Stimulated activated CD4-positive, alpha-beta T cell treated with anti-CD3 and anti-CD28 coated beads, Interleukin-2, amount 100 ng/mL, for 24 hours (primary cell): ENCODE measurements at places on chromosomes 5 and 9.

DNA sequence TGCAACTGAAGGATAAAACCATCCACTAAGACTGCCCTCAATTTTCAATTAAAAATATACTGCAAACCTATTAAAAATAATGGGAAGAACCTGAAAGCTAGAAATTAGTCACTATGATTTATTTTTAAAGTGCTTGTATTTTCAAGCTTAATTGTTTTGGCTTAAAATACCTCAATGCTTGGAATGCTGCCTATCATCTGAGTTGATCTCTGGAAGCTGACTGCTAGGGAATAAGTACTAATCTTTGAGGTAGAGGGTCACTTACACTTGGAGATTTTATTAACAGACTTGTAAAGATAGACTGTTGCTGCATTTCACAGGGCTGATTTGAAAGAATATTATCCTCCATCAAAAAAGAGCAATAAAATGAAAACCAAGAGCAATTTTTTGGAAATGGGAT, 6.2 kb downstream of the PCSK1 start:
- no peak for DNase-seq

GRCh38 chr5:34460496-34460895, 195.6 kb upstream of the RAI14 start:
- DNase-seq, result no peak

- DNase-seq, result no peak
These were observed 331.1 kb downstream of the TMEM38B start for GRCh38 chr9:106025453-106025852.

DNA sequence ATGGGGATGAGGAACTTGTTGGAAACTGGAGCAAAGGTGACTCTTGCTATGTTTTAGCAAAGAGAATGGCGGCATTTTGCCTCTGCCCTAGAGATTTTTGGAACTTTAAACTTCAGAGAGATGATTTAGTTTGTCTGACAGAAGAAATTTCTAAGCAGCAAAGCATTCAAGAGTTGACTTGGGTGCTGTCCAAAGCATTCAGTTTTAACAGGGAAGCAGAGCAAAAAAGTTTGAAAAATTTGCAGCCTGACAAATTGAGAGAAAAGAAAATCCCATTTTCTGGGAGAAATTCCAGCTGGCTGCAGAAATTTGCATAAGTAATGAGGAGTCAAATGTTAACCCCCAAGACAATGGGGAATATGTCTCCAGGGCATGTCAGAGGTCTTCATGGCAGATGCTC, 682.3 kb upstream of the ST8SIA4 start:
- no peak for DNase-seq

GRCh38 chr9:91178281-91179236, 183.2 kb downstream of the AUH start:
- no peak for DNase-seq

DNA sequence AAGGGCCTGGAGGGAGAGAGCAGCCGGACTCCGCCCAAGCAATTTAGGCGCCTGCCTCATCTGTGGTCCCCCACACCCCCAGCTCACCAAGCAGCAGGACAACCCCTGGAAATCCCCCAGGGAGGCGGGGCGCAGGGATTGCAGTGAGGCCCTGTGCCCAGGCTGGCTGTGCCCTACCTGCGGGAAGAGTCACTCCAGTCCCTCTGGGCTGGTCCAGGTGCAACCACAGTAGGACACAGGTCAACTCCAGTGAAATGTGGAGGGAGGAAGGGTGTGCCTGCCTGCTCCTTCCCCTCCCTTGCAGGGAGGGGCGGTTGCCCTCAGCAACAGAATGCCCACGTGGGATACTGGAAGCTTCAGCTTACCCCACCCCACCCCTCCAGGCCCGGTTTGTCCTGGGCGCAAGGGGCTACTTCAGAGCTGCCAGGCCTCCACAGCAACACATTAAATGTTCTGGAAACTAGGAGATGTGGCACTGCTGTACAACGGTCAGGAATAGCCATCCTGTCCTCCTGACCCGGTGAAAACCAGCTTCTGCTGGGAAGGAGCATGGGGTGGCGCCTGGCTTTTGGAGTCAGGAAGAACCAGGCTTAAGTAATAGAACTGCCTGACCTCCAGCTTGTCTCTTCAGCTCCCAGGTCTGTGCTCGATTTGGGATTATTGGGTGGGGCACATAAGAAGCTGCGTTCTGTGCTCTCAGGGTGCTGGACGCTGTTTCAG, 22.5 kb downstream of the ABO start:
- DNase-seq, result no peak
